Activated gamma-delta T cell treated with Interleukin-2 at 50 U/mL for 16 hours (primary cell): ENCODE measurements at places on chromosomes 11 and 22.

GRCh38 chr11:9851366-9851765 is 187.5 kb downstream of the SWAP70 start:
- DNase-seq: no peak

DNA sequence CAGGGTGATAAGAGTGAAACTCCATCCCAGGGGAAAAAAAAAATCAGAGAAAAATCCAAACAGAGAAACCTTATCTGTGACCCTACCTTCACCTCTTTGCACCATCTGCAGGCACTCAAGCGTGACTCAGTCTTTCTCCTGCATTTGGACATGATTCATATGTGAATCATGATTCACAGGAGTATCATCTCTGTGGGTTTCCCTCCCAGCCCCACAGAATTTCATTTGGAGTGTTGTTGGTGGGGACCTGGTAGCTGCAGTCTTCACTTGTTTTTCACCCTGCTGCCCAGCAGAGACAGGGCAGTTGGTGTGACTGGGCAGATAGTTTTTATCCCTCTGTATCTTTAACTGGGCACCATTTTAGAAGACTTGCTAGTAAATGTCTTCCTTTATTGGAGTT is 75.7 kb downstream of the DEPDC5 start:
- no peak for DNase-seq

GRCh38 chr22:47130883-47131631 is 368.6 kb downstream of the TBC1D22A start:
- no peak for DNase-seq

GRCh38 chr11:17585911-17586695 is 39.0 kb downstream of the OTOG start:
- DNase-seq: no peak

DNA sequence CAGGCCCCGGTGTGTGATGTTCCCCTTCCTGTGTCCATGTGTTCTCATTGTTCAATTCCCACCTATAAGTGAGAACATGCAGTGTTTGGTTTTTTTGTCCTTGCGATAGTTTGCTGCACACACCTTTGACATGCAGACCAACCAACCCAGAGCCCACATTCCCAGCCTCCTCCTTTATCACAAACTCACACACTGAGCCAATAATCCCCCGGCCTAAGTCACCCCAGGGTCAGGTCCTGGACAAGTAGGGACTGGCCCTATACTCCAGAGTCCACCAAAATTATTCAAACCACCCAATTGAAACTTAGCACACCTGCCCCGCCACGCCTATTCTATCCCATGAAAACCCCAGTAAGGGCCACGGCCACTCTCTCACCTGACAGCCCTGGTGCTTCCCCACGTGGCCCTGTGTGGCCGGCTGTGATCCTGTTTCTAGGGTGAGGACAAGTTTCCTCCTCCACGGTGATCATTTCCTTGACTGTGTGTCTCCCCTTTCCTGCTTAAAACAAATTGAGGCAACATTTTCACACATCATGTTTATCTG is 83.1 kb upstream of the SLC22A12 start:
- no peak for DNase-seq

GRCh38 chr11:69261116-69261515 is 32.8 kb upstream of the MYEOV start:
- DNase-seq: no peak

DNA sequence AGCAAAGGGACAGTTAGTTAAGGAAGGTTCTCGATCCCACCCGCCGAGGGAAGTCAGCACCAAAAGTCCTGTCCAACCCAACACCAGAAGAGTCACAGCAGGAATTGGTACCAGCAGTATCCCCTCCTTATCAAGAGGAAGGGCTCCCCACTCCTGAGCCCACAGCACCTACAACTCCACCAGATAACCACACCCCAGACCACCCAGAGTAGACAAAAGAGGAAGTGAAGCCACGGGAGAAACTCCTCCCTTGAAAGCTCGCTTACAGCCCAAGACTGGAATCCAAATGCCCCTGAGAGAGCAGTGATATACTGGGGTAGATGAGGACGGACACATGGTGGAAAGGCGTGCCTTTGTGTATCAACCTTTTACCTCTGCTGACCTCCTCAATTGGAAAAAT is 7.3 kb upstream of the CD5 start:
- DNase-seq: no peak

GRCh38 chr11:33001281-33001680 is 14.4 kb upstream of the DEPDC7 start:
- DNase-seq: no peak

DNA sequence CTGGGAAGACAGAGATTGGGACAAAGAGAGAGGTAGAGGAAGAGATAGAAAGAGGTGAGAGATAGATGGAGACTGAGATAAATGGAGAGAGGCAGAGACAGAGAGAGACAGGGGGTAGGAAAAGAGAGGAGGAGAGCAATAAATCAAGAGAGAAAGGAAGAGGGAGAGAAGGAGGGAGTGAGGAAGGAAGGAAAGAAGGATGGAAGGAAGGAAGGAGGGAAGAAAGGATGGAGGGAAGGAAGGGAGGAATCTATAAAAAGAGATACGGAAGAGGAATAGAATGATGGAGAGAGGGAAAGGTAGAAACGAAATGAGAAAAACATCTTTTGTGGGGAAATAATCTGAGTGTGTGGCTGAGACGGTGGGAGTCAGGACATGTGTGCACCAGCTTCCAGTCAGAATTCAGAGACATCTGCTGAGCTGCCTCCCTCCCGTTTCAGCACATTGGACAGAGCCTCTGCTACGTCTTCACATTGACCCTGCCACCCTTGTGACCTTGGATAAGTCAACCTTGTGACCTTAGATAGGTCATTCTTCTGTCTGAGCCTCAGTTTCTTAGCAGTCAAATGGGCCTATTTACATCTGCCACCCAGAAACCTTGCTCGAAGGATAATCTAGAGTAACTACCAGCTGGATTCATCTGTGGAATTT is 417.8 kb downstream of the MIAT start:
- DNase-seq: no peak

- DNase-seq: peak; percentile 5
Observed at GRCh38 chr22:34111210-34111824, 191.0 kb upstream of the LARGE1 start.

- DNase-seq: peak; percentile 83
Observed at GRCh38 chr11:48001438-48002021, 21.2 kb downstream of the PTPRJ start.

DNA sequence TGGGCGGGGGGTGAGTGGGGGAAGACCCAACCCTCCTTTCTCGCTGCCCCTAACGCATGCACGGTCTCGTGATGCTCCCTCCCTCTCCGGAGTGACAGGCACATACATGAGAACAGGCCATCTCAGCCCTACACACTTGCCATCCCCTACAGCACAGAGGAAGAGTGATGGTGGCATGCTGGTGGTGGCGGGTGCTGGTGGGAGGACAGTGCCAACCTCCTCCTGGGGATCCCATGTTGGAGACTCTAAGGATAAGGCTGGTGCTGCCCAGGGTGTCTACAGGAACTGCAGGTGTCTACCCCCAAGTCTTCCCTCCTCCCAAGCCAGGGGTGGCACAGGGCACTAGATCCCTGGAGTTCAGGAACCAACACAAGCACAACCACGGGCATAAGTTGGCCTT is 6.7 kb upstream of the NLRX1 start:
- DNase-seq: no peak

DNA sequence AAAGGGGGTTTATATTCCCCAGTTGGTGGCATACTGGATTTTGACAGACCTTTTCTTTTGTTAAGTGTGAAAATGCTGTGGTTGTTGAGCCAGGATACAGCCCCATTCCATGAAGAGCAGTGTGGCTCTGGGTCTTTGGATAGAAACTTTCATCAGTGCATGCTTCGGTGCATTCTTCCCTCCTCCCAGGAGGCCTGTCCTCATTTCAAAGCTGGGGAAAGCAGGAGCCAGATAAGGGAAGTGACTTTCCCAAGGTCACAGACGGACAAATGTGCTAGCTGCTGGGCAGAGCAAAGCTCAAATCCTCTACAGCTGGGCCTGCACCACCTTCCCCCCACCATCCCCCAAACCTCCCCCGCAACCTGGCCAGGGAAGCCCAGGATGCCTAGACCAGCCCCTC is 184.5 kb upstream of the NTM start:
- no peak for DNase-seq

GRCh38 chr11:20688761-20689160 is 19.4 kb downstream of the NELL1 start:
- no peak for DNase-seq

GRCh38 chr22:29147331-29147899 is 58.3 kb upstream of the EMID1 start:
- DNase-seq: no peak

DNA sequence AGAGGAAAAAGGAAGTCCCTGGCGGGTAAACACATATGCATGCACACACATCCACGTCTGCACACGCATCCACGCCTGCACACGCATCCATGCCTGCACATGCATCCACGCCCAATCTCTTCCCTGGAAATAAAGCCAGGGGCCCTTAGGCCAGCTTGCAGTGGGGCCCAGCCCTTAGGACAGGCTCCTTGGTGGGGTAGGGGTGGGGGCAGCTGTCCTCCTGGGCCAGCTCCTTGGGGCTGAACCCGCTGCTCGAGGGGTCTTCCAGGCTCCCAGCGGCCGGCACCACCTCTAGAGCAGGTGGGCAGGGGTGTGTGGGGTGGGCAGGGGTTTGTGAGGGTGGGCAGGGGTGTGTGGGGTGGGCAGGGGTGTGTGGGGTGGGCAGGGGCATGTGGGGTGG is 1.9 kb downstream of the C11orf21 start:
- no peak for DNase-seq

- DNase-seq: no peak
Observed at GRCh38 chr11:59573216-59573615, 42.4 kb downstream of the OSBP start.

DNA sequence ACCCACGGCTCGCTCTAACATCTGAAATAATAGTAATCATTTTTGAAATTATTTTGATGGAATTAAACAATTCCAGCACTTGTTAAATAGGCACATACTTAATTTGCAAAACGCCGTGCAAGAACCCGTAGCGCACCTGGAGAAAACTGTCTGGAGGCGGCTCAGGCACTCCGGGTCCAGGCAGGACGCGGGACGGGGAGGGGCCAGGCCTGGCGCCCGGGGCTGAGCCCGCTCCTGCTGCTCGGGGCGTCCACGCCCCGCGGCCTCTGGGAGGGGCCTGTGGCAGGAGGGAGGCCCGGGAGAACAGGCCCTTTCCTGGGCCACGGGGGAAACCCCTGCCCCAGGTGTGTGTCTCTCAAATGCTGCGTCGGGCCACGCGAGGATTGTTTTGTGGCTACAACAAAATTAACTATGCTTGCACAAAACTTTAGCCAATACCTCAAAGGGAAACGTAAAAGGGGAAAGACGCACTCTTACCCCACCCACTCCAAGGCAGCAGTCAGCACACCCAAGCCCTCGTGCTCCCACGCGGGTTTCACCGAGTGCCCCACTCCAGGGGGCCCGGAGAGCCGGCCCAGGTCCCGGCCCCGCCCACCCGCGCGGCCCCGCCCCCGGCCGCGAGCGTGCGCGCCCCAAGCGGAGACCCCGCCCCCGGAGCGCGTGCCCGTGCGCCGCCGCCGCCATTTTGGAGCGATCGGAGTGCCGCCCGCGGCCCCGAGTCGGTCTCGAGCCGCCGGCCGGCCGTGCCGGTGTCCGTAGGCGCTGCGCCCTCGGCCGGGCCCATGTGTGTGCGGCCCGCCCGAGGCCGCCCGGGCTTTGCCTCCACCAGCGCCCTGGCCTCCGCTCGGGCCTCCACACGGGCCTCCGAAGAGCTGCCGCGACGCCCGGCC is at the start of gene PPP6R2:
Gene PPP6R2 (plus strand): TSS at position 677 of the 890 bp plus-strand sequence. CDS start 50,582 bp downstream, outside the sequence.
- DNase-seq: peak; percentile 85

GRCh38 chr11:93537767-93538261 is 5.4 kb downstream of the SMCO4 start:
- no peak for DNase-seq

GRCh38 chr22:43277987-43278601 is 65.1 kb downstream of the SCUBE1 start:
- no peak for DNase-seq

DNA sequence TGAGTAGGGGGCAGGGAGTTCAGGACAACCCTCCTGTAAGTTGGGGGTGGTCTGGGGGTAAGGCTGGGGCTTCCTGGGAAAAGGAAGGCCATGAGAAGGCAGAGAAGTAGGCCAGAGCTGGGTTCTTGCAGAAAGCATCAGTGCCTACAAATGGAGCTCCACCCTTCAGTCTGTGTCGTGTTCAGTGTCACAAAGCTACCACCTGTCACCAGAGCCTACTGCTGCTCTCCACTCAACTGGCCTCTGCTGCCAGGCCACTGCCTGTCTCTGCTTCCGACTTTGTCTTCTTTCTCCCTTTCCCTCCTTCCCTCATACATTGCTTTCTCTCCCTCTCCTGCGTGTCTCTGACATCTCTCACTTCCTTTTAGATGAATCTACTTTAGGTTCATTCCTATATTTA is 3.4 kb upstream of the WBP2NL start:
- no peak for DNase-seq

DNA sequence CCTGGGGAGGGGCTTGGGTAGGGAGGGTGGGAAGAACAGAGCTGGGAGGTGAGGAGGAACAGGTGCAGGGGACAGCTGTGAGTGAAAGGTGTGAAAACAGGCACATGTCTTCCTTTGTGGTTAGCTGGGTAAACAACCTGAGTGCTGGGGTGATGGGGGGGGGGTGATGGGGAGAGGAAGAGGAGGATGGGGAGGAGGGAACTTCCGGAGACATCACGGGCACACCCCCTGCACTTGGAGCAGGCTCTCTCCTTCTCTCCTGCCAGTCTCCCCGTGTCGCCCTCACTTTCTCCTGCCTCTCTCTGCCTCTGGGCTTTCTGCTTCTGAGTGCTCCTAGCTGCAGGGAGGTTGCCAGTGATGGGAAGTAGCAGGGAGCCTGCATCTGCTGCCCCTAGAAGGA is 8.8 kb downstream of the CXCR5 start:
- DNase-seq: peak; percentile 65

GRCh38 chr11:59669611-59670009 is 773 bp upstream of the PATL1 start:
- no peak for DNase-seq

DNA sequence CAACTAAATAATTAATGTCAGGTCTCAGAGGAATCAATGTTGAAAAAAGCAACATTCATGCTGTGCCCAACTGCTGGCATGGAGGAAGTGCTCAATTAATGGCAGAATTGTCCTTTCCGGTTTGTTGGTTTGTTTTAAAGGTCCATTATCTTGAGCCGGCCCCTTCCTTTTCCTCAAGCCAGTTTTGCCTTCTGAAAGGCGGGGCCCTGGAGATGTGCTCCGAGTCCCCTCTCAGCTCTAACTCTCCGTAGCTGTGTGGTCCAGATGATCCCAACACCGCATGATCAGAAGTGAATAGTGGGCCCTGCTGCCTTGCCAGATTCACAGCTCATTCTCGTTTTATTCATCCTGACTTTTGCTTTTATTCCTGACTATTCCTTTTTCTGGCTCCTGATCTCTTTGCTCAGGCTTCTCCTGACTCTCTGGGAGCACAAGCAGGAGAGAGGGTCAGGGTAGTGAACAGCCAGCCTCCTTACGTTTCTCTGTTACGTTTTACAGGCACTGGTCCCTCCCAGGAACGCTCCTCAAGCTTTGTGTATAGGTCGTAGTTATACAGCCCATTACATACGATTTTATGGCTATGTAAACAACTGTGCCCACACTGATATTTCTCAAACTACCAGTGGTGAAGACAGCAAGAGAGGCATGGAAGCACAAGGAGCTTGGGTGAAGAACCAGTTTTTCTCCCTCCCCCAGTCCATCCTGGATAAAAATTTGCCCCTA is 265.9 kb downstream of the LARGE1 start:
- DNase-seq: no peak

- no peak for DNase-seq
Observed at GRCh38 chr11:22337596-22338485, at the start of gene SLC17A6. Gene SLC17A6, plus strand, starts transcription at chr11:22338381. Its CDS starts 153 bp downstream, at chr11:22338534.

GRCh38 chr11:116193321-116194131 is 579.3 kb downstream of the BUD13 start:
- no peak for DNase-seq

GRCh38 chr11:66133216-66133775 is 63.2 kb downstream of the PACS1 start:
- no peak for DNase-seq
